ENCODE measurements at places on chromosomes 2 and 18.

DNA sequence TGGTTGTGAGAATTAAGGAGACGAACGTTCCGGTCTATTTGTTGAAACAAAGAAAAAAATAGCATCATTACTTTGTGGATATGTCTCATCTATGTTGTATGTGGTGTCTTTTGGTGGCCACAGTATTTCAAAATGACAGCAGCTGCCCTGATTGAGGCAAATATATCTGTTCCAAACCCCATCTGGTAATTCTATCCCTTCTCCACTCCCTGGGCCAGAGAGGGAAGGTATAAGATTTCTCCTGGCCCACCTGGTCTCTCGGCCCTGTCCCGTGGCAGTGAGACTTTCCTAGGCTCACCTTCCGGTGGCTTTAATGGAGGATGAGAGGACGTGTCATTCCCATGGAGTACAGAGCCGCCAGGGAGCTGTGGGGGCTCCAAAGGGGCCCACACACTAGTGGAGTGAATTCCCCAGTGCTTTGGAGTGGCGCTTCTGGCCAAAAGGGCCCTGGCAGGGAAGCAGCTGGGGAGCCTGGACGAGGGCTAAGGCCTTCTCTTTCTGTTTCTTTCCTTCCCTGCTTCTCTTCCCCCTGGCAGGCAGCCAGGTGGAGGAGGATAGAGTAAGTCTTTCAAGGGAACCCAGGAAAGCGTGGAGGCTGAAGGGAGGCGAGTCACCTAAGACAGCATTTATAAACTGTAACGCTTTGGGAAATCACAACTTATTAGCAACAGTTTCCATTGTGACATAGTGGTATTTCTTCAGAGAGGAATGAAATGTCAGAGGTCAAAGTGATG is 5.6 kb downstream of the FOSL2 start:
- DNase-seq, result no peak

DNA sequence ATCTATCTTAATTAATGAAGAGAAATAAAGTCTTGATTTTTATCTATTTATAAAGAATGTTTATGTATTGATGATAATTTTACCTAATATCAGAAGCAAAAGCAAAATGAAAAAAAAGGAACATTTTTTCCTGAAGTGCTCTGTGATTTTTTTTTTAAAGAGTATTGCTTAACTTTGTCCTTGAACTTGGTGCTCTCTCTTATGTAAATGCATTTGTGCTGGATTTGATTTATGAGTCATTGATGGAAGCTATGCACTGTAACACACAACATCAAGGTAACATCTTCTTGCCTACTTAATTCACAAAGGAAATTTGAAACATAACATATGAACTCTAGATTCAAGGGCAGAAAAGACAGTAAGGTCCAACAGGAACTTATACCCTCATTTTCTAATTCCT is 312.9 kb upstream of the CDH19 start:
- DNase-seq, result no peak

DNA sequence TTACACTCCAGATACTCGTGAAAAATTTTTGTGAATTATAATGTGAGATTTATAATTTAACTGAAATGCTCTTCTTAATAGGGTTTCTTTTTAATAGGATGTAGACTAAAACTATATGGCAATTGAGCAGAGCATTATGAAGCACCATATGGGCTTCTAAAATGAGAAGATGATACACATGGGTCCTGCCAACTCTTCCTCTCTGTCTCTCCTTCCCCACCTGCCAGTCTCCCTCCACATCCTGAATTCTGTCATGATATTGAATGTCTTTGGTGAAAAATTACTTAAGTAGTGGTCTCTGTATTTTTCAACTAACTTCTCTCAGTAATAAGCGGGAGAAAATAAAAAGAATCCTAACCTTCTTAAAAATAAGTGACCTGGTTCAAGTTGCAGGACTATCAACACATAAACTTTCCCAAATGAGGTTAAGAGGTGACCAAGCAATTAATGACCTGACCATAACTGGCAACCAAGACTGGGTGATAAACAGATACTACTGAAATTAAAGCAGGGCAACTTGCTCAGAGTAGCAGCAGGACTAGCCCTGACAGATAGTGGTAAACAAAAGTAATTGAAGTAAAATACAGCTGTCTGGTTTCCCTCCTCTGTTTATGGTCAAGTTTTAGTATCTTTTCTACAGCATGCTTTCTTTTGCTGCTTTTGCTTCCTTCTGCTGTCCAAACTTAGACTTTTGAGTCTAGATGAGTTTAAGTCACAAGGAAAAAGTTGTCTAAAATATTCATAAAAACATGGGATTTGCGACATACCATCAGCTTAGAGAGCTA is 117.1 kb upstream of the PDE1A start:
- DNase-seq, result no peak

DNA sequence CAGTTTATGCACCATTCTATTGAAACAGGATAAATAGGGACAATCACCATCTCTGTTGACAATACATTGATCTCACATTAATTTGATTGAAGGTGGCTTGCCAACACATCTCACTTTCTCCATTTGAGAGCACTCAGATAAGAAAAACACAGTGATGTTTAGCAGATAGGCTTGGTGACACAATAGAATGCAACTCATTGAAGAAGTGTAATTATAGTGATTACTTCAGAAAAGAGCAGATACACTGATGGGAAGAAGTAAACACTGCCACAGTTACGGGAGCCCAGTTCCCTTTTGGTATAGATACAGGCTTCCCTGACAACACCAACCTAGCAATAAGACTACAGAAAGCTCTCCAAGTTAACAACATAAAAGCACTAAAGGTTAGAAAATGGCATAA is 89.1 kb downstream of the FIGN start:
- no peak for DNase-seq

GRCh38 chr18:67400502-67401117 is 115.9 kb downstream of the DSEL start:
- DNase-seq, result no peak
